Mucosa of descending colon (tissue), 3 donors: ENCODE measurements at places on chromosomes 3 and 15. TPM values are rescaled to one million over a fixed set of nuclear protein-coding genes. Genes with fewer than 3 reads are reported as not detected.

Gene LPCAT4
- total RNA-seq: 144 TPM

- DNase-seq: no peak
Measured at GRCh38 chr15:36791844-36792571, 212.6 kb downstream of the CDIN1 start.

GRCh38 chr3:187186801-187187421 lies 10.4 kb upstream of the RTP1 start:
- no peak for DNase-seq

- DNase-seq: no peak
Measured at GRCh38 chr15:64813075-64813474, 12.4 kb downstream of the PIF1 start.

DNA sequence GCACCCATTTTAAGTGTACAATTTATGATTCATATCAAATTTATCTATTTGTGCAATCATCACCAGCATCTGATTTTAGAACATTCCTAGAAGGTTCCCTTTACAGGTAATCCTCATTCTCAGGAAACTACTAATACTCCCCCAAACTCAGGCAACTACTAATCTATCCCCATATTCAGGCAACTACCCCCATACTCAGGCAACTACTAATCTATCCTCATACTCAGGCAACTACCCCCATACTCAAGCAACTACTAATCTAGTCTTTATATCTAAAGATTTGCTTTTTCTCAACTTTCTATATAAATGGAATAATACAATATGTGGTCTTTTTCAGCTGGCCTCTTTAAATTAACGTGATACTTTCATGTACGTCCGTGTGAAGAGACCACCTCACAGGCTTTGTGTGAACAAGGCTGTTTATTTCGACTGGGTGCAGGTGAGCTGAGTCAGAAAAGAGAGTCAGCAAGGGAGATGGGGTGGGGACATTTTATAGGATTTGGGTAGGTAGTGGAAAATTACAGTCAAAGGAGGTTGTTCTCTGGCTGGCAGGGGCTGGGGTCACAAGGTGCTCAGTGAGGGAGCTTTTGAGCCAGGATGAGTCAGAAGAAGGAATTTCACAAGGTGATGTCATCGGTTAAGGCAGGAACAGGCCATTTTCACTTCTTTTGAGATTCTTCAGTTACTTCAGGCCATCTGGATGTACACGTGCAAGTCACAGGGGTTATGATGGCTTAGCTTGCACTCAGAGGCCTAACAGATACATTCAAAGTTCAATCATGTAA lies 1444.5 kb upstream of the CADM2 start:
- DNase-seq: no peak

Gene TMEM108
- 1.1 TPM for total RNA-seq

DNA sequence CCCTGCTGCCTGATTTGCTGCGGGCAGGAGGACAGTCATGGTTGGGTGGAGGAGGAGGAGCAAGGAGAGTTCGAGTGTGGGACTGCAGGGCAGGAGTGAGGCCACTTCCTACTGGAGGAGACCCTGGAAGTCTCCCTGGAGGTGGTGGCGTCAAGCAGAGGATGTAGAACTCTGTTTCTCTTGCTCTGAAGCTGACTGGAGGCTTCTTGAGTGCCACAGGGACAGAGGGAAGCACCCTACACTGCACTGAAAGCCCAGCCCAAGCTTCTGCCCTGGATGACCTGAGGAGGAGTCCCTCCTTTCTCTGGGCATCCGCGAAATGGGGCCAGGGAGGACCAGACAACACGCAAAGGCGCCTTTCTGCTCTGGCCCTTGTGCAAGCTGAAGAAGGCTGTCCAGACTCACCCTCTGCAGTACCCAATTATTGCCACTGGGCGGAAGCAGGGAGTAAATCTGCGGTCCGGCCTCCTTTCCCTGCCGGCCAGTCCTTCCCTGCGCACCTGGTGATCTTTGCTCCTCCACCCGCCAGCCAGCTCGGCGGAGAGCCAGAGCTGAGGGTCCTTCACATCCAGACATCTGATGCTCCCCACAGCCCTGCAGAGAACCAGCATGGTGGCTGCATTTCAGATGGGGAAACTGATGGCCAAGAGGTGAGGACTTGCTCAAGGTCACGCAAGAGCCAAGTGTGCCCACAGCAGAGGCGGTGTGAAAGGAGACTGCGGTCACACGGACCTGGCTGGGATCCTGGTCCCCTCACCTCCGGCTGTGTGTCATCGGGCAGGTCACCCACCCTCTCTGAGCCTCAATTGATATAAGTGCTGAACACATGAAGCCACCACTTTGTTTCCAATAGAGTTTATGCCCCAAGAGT lies 207.1 kb downstream of the TBC1D2B start:
- peak; percentile 61 for DNase-seq

GRCh38 chr3:177589911-177590381 lies 392.7 kb upstream of the TBL1XR1 start:
- no peak for DNase-seq

Gene IL1RAP
- 4.8 TPM for total RNA-seq

DNA sequence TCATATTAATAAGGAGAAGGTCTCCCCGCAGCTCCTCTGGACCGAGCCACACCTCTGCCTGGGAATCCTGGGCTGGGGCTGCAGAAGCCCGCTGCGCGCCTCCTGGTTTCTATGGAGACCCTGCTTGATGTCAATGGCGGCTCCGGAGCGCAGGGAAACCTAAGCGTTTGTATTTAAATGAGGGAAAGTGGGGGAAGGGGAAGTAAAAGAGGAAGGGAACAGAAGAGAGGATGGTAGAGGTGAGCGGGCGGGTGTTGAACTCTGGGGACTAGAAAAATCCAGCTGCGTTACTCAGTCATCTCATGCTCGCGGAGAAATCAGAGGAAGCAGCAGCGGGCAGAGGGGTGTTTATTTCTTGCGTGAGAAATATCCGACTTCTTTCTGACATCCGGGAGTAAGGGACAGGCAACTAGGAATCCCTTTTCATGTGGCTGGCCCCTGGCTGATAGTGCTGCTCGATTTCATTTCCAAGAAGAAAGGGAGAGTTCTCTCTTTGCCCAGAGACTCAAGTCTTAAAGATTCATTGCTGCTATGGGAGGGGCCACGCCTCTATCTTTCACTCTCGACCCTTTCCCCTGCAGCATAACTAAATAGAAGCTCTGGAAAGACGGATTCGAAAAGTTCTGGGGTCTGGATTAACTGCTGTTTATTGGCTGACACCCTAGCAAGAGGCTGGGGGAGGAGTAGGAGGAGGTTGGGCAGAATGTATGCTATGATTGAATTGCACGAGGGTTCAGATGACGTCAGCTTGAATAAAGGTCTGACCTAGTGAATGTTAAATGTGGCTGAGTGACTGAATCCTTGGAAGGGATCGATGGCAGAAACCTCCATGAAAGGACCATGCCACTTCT lies 110.5 kb upstream of the GAP43 start:
- no peak for DNase-seq

Gene PLA2G4D
- 0.35 TPM for total RNA-seq

Gene PLA1A
- 0.58 TPM for total RNA-seq

Gene CILP
- total RNA-seq: 2.7 TPM

DNA sequence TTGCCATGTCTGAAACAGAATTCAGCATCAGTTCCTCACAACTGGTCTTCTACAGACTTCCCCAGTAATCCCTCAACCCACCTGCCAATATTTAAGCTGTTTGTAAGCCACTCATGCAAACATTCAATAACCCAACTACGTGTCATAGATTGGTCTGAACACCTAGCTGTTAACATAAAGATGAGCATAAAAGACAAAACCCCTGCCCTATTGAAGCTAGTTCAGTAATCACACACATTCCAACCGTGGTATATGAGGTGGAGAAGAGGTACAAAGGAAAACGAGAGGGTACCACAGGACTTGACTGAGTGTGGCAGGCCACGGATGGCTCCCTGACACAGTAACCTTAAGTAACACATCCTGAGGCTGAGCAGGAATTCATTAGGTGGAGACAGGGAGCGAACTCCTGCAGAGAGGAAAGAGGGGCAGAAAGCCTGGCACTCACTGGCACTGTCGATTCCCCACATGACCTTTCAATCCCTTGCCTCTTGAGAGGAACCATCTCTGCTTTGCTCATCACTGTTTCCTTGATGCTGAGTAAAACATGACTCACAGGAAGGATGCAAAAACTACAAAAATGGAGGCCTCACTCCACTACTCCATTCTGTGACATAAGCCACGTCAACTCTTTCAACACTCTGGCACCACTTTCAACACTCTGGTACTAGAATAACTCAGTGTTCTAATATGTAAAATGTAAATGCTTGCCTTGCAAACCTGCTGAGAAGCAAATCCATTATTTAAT lies 31.3 kb downstream of the RPN1 start:
- no peak for DNase-seq

GRCh38 chr15:72706266-72706665 lies 20.3 kb downstream of the BBS4 start:
- no peak for DNase-seq

DNA sequence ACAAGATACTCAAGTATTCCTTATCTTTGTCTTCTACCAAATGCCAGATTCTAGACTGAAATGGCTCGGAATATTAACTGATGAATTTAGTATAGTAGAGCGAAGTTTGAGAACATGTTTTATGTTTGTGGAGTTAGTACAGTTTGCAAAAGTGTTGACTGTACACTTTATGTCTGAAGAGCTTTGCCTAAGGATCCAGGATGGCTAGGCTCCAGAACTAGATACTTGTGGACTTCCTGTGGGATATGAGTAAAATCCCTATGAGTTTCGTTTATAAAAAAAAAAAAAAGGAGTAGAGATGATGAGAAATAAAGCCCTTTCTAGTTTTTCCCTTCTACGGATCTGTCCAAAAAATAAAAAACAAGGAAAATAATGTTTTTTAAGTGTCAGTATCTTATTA lies 96.7 kb downstream of the TP63 start:
- DNase-seq: no peak
